Fibroblast of skin of back (primary cell): ENCODE measurements at places on chromosomes 5 and 9.
A peak's percentile ranks its signal among the peaks of the same experiment; 100 is the strongest.

- DNase-seq: no peak
Measured at GRCh38 chr9:127983847-127984289, 3.1 kb upstream of the EEIG1 start.

DNA sequence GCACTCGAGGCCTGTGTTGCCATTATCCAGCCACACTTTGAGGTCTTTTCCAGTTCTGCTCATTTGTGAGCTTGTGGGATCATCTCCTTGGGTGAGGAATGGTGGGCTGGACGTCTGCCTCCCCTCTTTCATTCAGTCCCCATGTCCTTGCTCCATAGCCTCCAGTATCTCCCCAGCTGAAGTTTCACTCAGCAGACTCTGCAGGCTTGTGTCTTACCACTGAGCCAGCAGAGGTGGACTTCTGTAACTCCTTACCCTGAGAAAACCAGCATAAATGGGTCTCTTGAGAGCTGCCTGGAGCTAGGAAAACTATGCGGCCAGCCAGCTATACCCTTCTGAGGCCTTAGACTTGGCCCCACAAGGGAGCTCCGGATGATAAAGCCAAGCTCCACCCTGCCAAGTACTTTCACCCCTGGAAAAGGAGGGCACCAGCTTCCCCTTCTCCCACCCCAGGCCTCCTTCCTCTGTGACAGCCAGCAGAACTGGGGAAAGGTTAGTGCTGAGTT, 12.2 kb downstream of the IRF1 start:
- DNase-seq: no peak

DNA sequence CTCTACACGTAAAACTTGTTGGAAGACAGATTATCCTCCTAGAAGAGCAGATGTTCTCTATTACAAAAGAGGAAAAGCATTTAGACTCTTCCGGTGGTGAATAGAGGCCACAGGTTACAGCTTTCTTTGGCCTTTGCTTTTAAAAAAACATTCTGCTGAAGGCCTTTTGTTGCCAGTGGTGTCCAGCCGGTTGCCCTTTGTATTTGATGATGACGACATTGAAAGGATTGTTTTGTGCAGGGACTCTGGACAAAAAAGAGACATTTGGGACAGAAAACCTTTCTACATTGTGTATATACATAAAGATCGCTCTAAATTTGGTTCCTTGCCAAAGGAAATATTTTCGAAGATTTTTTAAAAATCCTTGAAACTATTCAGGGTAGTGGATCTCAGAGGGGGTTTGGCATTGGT, 180.3 kb downstream of the C9orf152 start:
- peak; percentile 66 for DNase-seq

- DNase-seq: peak; percentile 42
Measured at GRCh38 chr9:131530546-131530919, 530 bp downstream of the UCK1 start.

GRCh38 chr5:12625667-12626263, 721.5 kb upstream of the CTNND2 start:
- DNase-seq: no peak

DNA sequence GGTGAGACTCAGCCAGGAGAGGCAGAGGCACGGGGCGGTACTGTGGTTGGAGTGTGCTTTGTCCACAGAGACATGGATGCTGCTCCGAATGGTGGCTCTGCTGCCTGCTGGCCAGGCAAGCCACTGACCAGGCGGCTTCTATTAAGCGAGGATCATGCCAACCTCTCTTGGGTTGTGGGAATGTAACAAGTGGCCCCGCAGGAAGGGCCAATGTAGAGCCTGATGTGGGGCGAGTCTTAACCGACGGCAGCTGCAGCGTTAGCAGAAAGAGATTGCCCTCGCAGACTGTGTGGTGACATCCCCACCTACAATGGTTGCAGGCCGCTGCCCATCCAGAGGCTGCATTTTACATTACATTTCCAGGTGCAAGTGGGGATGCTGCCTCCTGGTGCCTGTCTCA, 46.6 kb upstream of the SLC25A51 start:
- DNase-seq: no peak

GRCh38 chr5:177099422-177100093, 12.8 kb downstream of the FGFR4 start:
- DNase-seq: no peak

DNA sequence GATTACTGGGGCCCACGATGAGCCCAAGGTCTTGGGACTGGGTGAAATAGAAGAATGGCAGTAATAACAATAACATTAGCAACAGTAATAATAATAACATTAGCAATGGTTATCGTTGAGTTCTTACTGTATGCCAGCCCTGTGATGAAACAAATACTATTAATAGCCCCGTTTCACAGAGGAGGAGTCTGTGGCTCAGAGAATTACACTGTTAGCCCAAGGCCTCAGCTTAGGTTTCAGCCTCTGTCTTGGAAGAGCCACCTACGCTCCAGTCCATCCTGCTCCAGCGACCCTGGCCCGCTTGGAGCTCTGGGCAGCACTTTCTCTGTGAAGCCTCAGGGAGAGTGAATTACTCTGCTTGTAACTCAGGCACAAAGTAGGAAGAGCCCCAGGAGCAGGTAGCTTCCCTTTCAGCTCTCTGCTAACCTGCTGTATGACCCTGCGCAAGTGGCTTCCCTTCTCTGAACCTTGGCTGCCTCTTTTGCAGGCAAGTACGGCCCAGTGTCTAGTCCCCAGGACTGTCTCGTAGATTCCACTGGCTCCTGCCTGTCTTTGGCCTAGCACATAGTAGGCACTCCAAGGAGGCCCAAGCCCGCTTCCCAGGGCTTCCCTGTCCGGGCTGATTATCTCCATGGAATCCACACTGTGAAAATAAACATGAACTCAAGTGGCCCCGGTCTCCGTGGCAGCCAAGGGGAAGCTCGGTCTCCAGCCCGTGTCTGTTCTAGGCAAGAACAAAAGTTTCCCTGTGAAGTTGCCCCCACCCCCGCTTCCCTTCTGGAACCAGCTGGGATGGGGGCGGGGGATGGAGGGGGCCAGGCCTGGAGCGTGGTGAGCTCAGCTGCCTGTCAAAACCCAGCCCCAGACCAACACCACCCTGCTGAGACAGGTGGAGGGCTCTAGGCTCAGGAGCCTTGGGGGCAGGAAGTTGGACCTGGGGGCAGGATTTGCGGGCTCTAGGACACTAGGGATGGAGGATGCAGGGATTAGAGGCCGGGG, 26.2 kb upstream of the LMX1B start:
- no peak for DNase-seq

GRCh38 chr9:16213781-16214515, 656.5 kb downstream of the BNC2 start:
- DNase-seq: peak; percentile 96

GRCh38 chr5:109907731-109908130, 218.0 kb downstream of the MAN2A1 start:
- DNase-seq: peak; percentile 64

GRCh38 chr5:76956033-76956432, 3.2 kb downstream of the CRHBP start:
- DNase-seq: no peak

DNA sequence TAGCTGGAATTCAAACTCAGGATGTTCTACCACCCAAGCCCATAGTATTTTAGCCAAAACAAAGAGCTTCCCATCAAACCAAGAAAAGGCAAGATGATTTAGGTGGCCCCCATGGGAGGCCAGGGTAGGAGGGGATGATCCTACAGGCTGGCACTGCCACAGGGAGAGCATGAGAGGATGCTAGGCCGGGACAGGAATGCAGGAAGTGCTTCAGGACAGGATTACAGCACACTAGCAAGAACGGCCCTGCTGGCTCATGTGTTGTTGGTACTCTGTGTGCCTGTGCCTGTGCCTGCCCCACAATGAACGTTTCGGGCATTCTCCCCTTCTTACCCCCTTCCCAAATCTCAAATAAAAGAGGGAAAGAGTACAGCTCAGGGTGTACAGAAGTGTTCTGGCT, 110.7 kb upstream of the TRIM32 start:
- peak; percentile 39 for DNase-seq

GRCh38 chr5:42915306-42915866, 103.7 kb upstream of the SELENOP start:
- no peak for DNase-seq

DNA sequence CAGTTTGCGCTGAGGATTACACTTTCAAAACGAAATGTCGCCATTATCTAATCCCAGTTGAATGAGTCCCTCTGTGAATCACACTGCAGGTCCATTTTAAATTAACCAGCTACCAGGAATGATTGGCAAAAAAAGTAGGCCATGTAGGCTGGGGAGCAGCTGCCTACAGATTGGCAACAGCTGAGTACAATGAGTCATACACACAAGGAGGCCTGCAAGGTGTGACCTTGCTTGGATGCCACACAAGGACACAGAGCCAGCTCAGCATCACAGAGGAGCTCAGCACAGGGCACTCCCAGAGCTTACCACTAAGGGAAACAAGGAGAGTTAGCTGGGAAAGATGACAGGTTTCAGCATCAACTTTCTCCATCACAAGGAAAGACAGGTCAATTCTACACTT, 12.9 kb downstream of the HAVCR1 start:
- no peak for DNase-seq

DNA sequence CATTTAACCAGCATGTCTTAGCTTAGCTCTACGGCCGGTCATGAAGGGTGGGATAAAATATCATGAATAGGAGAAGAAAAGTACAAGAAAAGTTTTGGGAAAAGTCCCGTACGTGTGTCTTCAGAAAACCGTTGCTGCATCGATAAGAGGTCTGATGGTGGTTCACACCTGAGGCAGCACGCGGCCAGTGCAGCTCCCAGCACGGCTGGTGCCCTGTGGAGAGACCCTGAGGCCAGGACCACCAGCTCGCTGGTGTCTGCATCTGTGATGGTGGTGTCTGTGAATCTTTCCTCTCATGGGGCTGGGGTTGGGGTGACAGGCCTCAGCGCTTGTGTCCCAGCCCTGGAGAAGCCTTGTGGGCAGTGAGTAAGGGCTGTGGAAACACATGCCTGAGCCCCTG, 148.9 kb upstream of the IRX4 start:
- no peak for DNase-seq

DNA sequence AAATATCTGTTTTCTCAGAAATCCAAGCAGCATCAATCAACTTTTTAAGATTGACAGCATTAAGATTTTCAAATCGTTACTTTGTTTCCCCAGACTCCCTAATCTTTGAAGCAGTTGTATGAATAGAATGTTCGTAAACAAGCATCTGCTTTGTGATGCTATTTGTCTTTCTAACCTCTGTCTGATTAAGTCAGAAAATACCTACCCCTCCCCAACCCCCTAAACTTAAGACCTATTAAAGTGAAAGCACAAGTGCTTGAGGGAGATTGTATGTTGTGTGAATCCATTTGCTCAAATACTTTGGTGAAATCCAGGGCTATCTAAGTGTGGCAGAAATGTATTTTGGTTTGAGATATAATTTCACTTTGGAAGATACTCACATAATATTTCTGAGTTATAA, 47.9 kb upstream of the C5orf47 start:
- DNase-seq: no peak

DNA sequence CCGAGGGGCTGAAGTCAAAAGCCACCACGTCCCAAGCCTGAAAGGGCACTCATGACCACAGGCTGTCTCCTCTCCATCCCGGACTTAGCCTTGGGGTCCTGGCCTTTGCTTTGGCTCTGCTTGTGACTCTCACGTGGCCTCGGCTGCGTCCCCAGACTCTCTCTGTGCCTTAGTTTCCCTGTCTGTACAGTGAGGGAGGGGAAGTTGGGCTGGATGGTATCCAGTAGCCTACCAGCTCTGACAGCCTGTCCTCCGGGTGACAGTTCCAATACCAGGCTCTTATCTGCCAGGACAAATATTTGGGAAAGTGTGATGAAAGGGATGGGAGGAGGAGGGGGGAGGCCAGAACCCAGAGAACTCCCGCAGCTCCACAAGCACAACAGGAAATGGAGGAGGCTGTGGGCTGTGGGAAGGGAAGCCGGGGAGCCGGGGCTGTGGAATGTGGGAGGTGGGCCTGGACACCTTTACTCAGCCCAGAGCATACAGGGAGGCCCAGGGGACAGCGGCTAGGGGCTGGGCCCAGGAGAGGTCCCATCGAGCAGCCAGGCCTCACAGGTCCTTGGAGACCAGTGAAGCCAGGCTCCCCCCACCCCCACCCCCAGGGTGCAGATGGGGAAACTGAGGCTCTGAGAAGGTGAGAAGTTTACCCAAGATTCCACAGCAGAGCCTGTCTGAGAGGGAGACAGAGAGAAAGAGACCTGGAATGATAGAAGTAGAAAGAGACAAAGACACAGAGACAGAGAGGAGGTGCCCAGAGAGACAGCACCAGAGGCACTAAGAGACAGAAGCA, 18.3 kb downstream of the PDGFRB start:
- peak; percentile 82 for DNase-seq

DNA sequence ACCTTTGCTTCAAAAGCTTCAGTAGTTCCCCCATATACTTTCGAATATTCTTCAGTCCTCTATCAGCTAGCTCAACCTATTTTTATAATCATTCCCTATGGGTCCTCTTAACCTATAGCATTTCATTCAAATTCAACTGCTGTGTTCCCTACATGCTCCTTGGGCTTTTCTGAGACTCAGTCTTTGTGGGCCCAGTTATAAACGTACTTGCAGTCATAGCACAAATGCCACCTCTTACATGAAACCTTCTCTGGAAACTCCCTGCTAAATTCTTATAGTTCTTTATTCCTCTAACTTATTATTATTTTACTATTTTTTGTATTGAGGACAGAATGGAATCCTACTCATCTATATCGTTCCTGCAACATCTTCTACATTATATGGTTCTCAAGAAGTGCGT, 24.7 kb downstream of the MLANA start:
- DNase-seq: no peak

- DNase-seq: peak; percentile 24
Measured at GRCh38 chr9:100573655-100574260, 4.1 kb upstream of the CAVIN4 start.

- no peak for DNase-seq
Measured at GRCh38 chr9:3014178-3014577, 170.3 kb upstream of the PUM3 start.

DNA sequence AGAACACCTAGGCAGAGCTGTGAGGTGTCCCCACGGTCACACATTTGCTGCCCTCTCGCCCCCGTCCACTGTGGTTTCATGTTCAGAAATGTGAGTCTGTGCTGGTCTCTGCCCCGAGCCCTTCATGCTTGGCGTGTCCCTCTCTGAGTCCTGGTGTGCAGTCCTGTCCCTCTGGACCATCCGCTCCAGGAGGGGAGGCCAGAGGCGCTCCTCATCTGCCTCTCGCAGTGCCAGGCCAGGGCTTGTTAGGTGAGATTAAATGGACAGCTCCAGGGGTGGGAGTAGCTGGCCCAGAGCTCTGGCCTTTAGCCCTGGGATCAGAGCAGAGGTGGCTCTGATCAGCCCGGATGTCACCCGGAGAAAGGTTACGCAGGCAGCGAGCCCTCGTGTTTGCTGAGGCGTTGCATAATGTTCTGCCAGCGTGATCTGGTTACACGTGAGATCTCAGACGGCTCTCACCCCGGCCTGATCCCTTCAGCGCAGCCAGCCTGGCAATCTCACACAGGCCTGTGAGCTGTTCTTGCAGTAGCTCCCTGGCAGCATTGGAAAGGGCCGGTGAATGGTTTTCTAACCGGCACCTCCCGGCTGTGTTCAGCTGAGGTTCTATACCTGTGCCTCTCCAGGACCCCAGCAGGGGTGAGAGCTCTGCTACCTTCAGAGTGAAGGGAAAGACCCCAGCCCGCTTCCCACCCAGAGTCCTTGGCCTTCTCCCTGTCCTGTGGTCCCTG, 24.5 kb downstream of the PTGES2 start:
- DNase-seq: no peak
